ENCODE measurements at places on chromosomes 7 and 10.

GRCh38 chr10:74418285-74418872, 267.4 kb downstream of the ADK start:
- DNase-seq = peak; percentile 95

GRCh38 chr10:29068302-29068701, 220.6 kb upstream of the LYZL1 start:
- no peak for DNase-seq

- no peak for DNase-seq
These were observed 27.0 kb downstream of the AOC1 start for GRCh38 chr7:150879345-150879744.

- no peak for DNase-seq
These were observed 113.9 kb downstream of the FZD1 start for GRCh38 chr7:91378131-91378530.

- no peak for DNase-seq
These were observed 1.6 kb downstream of the PDGFA start for GRCh38 chr7:517774-518629.

GRCh38 chr10:108894402-108895301, 1028.7 kb downstream of the XPNPEP1 start:
- DNase-seq = no peak

DNA sequence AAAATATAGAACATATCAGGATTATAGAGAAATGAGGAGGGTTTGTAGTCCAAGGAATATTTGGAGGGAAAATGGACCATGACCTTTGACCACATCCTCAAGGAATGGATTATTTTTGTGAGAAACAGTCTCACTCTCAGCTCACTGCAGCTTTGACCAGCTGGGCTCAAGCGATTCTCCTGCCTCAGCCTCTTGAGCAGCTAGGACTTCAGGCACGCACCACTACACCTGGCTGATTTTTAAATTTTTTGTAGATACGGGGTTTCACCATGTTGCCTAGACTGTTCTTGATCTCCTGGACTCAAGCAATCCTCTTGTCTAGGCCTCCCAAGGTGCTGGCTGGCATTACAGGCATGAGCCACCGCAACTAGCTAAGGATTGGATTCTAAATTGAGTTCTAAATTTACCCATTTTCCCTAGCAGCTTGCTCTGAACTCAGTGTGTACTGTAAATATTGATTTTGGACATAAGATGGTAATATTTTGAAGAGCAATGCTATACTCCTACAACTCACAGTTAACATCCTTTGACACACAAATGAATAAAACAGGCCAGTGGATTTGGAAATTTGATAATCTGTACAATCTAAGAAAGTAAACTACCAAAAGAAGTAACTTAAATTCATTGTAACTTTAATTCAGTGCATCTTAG, 73.8 kb downstream of the TET1 start:
- DNase-seq = no peak

- DNase-seq = no peak
These were observed 65.5 kb upstream of the GATA3 start for GRCh38 chr10:7988989-7989388.

DNA sequence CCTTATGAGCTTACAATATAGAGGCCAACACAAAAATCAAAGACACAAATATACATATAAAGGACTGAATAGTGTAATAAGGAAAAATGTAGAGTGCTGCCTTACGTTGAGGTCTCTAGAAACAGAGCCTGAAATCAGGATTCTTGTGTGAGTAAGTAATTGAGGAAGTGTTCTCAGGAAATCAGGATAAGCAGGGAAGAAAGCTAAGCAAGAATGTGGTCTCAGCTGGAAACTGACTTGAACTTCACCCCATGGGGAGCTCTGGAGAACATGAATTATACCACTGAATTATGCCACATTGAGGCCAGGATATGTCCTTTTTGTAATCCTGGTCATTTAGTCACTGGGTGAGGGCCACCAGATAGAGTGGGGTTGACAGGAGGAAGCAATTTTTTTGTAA, 191.9 kb downstream of the ETV1 start:
- no peak for DNase-seq

DNA sequence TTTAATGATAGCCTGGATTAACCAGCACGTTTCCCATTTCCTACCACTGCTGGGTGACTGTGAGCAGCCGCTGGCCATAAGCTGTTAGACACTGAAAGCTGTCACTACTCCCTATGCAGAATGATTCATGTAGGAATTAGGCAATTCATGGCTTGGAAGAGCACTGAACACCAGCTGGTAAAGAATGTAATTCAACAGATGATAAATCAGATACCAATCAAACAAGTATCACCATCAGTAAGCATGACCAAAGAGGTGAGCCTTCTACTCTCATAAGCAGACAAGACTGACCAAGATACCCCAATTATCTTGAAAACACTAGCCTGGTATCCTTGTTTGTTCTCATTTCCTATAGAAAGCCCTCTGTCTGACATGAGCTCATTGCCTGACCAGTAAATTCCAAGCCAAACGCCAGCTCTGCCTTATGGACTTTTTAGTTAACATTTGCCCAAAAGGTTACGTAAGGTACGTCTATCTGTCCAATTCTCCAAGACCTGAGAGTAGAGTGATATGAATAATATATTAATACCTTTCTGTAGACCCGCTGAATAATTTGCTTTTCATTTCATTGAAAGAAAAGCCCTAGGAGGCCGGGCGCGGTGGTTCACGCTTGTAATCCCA, 127.7 kb downstream of the ELMO1 start:
- DNase-seq = no peak

GRCh38 chr10:24701447-24701846, 22.2 kb downstream of the ARHGAP21 start:
- no peak for DNase-seq

GRCh38 chr7:2139004-2139699, 93.6 kb downstream of the MAD1L1 start:
- DNase-seq = no peak

DNA sequence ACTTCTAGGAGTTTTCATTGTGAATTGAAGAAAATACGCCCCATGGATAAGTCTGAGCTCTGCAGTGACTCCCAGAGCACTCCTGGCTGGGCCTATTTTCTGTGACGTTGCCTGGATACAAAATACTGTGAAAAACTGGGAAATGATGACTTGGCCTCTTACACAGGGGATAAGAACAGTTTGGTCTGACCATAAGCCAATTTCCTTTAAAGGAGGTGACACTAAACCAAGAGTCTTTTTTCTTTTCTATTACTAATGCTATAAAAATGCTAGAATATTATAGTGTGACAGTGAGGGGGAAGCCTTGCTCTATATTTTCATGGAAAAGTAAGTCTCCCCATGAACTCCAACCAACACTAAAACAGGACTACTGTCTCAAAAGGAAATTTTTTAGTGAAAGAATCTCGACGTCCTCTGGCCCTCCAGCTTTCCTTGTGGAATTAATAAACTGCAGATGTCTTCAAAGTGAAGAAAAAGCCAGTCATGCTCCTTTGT, 45.5 kb downstream of the MYOF start:
- no peak for DNase-seq

- DNase-seq = no peak
These were observed 120.4 kb upstream of the RHOBTB1 start for GRCh38 chr10:61064356-61064755.

DNA sequence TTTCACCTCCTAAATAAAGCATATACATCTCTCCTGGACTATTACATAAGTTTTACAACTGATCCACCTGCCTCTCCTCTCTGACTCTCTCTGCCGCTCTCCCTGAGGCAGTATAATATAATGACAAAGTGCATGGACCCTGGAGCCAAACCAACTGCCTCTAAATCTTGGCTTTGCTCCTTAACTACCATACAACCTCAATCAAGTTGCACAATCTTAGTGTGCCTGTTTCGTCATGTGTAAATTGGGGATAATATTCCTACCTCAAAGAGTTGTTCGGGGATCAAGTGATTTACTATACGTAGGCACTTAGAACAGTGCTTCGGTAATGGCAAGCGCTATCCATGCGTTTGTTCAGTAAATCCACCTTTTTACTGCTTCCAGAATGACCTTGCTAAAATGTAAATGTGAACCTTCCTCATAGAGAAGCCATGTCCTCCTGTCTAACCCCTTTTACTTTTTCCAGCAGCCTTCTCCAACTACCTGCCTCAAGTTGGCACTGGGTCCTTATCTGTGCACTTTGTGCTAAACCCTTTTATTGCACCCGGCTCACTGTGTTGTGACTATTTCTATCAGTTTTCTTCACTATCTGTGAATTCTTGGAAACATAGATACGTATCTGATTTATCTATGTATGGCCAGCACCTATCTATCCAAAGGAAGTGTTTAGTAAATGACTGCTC, 30.6 kb upstream of the DLD start:
- no peak for DNase-seq

GRCh38 chr10:123970207-123970926, 78.8 kb upstream of the CPXM2 start:
- no peak for DNase-seq

- no peak for DNase-seq
These were observed 84.7 kb downstream of the TMEM178B start for GRCh38 chr7:141158561-141158960.

DNA sequence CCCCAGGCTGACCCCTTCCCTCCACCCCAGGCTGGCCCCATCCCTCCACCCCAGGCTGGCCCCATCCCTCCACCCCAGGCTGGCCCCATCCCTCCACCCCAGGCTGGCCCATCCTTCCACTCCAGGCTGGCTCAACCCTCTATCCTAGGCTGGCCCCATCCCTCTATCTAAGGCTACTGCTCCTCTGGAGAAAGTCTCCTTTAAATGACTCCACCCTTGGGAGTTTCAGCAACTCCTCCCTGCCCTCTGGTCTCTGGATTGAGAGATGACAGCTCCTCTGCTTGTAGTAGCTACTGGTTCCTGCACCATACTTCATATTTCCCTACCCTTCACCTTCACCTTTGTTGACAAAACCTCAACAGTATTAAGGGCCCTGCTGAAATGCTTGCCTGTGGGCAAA, 8.5 kb downstream of the PRLHR start:
- no peak for DNase-seq

DNA sequence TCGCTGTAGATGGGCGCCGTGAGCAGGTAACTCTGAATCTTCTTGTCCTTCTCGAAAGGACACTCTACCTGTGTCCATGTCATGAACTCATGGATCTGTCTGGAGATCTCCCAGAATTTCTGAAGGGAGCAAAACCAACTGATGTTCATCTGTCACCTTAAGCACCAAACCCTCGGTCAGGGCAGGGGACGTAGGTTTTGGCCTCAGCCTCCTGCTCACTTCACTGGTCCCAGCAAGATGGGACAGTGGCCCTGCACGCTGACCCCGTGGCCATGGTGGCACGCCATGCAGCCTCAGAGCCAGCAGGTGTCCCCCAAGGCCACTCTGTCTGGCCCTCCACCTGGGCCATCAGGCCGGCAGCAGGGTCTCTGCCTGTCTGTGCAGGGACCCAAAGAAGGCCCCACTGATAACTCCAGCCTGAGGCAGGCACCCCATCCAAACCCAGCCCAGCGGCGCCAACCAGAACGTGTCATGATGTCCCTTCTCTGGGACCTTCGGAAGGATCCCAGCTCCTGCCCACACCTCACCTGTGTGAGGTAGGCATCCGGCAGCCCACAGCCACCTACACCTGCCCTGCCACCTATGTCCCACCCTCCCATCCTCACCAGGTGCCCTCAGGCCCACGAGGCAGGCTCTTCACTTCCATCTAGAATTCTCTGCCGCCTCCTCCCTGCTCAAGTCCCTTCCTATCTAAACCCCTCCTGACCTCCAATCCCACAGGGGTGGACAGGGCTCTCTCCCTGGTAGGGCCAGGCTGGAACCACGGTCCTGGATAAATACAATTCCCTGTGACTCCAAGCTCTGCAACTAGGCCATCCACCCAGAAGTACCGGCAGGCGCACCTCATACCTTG, 59.0 kb downstream of the CSGALNACT2 start:
- no peak for DNase-seq

DNA sequence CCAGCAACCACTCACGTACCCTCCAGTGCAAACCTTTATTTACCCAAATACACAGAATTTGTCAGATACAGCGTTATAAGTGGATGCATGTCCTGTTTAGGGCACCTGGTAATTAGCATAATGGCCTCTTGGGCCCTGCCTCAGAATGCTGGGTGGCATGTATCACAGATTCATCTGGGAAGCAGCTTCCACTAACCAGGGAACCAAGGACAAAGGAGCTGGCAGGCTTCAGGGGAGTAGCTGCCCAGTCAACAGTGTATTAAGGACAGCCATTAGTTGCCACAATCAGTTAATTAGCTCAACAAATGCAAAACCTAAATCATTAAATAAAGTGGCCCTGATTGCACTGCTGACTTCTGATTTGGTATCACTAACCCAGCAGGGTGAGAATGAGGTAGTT, 105.7 kb downstream of the RAPGEF5 start:
- no peak for DNase-seq

DNA sequence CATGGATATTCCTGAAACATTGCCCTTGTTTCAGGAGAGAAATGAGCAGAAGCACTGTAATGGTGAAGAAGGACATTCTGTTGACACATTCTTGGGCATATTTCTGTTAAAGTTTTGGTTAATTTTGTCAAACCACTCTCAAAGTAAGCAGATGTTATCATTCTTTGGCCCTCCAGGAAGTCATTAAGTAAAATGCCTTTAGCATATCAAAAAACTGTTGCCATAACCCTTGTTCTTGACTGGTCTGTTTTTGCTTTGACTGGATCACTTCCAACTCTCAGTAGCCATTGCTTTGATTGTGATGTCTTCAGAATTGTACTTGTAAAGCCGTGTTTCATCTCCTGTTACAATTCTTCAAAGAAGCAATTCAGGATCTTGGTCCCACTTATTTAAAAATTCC, 404.3 kb upstream of the LRRTM3 start:
- DNase-seq = no peak

- no peak for DNase-seq
These were observed 133.6 kb downstream of the BMPER start for GRCh38 chr7:34038816-34039470.

DNA sequence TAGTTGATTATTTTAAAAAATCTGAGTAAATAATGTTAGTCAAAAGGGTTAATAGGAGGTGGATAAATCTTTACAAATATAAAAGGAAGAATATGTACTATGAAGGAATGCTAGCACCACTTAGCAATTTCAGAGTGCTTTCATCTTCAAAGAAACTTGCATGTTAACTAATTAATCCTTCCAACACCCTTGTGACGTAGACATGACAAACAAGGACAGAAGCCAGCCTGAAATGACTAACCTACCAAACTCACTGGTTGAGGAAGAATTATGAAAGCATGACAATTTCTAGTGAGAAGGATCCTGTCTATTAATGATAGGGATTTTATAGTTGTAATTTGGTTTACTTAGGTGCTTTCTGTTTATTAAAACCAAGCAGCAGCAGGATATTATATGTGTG, 468.0 kb upstream of the FZD8 start:
- no peak for DNase-seq

GRCh38 chr7:138072726-138073125, 3.5 kb upstream of the AKR1D1 start:
- no peak for DNase-seq

- no peak for DNase-seq
These were observed 93.3 kb downstream of the FAM53B start for GRCh38 chr10:124650820-124651401.

GRCh38 chr10:3126249-3126648, 46.3 kb downstream of the PITRM1 start:
- no peak for DNase-seq

All from DMS 273 treated with DMSO at 0.1 percent for 48 hours (cell line).